ENCODE measurements at places on chromosomes 1 and 21. TPM values are rescaled to one million over a fixed set of nuclear protein-coding genes. Genes with fewer than 3 reads are reported as not detected.

FMO5 gene
- 0.36 TPM for total RNA-seq

ETNK2 gene
- total RNA-seq: 12.1 TPM

CD1D gene
- not detected for total RNA-seq

LMX1A gene
- total RNA-seq: not detected

- no peak for DNase-seq
These were observed 290.4 kb downstream of the AKT3 start for GRCh38 chr1:243559575-243560162.

DNA sequence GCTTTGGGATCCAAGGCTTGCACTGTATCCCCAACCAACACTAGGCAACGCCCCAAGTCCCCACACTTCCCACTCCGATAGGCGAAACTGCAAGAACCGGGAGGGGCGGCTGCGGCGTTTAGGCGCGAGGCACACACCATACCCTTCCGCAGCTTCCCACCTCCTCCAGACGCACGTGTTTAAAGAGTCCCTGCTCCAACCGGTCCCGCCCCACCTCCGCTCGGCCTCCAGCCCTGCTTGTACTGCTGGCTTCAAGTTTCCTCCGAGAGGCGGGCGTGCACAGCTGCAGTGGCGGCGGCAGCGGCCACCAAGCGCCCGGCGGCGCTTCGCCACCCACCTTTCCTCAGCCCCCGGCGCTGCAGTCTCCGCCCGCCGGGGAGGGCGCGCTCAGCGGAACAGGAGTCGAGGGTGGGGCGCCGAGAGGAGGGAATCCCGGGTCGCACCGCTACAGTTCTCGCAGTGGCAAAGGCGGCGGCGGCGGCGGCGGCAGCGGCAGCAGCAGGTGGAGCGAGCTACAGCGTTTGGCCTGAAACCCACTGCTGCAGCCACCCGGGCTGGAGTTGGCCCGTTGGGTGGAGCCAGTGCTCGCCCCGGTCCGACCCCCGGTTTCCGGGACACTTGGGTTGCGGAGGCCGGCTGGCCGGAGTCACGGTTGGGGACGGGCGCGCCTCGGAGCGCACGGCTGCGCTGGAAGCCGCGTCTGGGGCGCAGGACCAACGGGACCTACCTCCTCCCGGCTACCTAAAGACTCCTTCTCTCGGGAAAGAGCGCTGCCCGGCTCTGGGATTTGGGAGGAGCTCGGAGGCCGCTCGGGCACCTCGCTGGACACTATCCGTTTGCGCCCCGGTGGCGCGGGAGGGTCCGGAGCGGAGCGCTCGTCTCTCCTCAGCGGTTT, at the start of gene CNIH3:
TSS of gene CNIH3 (plus strand) at position 457 of the 895 bp plus-strand sequence. CDS start 858 bp downstream, outside the sequence.
- peak; percentile 31 for DNase-seq

GRCh38 chr1:2602866-2603520, 16.4 kb downstream of the PRXL2B start:
- no peak for DNase-seq

GRCh38 chr1:31879981-31880608, 58.1 kb downstream of the PTP4A2 start:
- no peak for DNase-seq

GRCh38 chr1:31041529-31041928, 24.0 kb downstream of the PUM1 start:
- DNase-seq: no peak

DNA sequence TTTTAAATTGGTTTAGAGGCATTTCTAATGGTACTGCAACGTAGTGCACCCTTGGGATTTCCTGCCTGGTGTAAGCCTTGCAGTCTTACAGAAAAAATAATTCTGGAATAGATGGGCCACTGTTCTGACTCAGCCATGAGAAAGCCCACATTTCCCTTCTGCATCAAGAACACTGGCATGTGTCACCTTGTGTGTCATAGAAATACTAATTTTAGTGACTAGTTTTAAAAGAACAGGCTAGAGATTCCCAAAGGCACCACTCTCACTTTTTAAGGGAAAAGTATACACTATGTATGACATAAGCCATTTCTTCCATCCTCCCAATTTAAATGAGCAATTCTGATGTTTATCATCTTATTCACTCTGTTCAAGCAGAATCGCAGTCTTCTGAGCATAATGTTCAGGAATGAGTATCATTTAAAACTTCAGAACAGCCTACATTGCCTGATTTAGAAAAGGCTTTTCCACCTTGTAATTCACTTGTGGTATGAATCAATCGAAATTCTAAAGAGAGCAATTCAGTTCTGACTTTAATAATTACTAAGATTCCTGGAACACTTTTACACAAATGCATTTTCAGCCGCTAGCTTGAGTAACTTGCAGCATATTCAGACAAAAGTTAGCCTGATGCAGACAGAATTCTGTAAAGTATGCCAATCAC, 18.8 kb downstream of the RGS13 start:
- no peak for DNase-seq

DNA sequence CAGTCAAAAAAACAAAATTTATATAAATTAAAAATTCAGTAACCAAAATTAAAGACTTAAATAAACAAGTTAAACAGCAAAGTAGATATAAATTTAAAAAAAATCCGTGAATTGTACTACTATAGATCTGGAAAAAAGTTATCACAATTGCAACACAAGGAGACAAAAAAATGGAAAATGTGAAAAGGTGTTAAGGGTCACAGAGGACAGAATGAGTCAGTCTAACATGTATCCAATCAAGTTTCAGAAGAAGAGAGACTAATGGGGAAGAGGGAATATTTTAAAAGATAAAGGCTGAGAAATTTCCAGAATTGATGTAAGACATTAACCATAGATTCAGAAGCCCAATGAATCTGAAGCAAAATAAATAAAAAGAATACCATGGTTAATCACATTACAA, 46.0 kb downstream of the USP24 start:
- DNase-seq: no peak

- DNase-seq: no peak
These were observed 926 bp upstream of the DFFA start for GRCh38 chr1:10473145-10473765.

GRCh38 chr1:30010506-30011106, 712.8 kb downstream of the MATN1 start:
- no peak for DNase-seq

DNA sequence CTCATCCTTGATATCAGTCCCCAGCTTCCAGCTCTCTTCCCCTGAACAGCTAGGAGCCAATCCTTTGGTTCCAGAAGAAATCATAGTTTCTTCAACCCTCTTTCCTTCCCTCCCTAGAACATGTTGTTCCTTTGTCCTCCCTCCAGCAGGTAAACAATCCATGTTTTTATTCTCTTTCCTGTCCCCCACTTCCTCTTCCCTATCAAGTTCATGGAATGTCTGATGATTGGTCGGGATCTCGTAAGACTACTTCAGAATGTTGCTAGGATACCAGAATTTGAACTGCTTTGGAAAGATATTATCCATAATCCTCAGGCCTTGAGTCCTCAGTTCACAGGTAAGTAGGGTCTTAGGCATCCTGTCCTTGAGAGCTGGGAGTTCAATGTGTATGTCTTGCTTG, 23.1 kb upstream of the SLC27A3 start:
- no peak for DNase-seq

All from neural crest cell (in vitro differentiated cells).